NCI-H460 (cell line): ENCODE measurements at places on chromosomes 2 and 18.

DNA sequence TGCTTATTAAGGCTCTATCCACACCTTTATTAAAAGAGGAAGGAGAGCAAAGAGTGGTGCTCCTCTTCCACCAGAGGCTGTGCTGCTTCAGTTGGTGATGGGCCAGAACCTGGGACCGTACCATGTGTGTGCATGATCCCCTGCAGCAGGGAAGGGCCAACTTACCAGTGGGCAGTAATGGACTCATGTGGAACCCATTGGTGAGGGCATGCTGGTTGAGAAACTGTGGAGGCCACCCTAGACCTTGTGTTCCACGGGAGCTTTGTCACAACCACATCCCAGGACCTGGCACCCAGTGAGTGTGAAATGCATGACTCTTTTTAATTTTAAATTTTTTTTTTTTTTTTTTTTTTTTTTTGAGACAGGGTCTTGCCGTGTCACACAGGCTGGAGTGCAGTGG lies 5.4 kb downstream of the UBE2F start:
- DNase-seq = no peak

GRCh38 chr18:11795916-11796315 lies 55.3 kb upstream of the CHMP1B start:
- DNase-seq = no peak

DNA sequence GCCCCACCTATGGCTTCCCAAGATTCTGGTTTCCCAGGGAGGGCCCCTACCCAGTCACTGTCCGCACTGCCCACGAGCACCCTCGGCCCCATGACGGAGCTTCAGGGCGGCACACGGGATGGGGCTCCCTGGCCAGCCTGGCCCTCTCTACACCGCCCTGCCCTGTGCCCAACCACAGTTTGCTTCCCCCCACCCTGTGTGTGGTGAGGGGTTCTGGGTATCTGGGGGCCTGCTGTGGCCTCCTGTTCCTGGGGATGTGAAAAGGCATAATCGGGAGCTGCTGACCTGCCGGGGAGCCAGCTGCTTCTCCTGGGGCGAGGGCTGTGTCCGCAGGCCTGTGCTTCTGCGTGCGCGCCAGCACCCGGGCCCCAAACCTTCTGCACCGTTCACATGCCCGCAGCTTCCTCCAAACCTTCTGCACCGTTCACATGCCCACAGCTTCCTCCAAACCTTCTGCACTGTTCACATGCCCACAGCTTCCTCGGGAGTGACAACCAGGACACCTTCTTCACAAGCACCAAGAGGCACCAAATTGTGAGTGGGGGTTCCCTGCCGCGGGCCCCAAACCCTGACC lies 12.4 kb downstream of the ANO7 start:
- DNase-seq = no peak

DNA sequence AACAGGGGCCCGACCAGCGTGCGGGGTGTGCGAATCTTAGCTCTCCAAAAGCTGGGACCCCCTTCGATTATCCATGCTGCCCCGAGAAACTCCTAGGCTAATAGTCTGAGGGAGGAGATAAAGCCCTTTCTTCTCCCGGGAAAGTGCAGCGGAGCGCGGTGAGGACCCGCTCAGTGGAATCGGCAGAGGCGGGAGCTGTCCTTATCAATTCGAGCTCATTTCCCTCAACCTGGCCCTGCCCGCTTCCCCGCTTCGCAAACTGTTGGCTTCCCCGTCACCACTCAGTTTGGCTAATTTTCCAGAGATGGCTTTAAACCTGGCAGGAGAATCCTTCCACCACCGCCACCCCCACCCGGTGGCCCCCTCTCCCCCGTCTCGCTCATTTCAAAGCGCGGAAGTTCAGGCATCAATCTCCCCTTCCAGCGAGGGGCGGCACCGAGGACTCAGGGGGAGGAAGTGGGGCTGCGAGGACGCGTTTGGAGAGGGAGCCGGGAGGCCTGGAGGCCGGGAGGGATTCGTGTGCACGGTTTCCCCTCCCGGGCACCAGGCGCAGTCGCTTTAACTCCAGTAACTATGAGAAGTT lies 1.6 kb downstream of the KLHL14 start:
- DNase-seq = no peak

DNA sequence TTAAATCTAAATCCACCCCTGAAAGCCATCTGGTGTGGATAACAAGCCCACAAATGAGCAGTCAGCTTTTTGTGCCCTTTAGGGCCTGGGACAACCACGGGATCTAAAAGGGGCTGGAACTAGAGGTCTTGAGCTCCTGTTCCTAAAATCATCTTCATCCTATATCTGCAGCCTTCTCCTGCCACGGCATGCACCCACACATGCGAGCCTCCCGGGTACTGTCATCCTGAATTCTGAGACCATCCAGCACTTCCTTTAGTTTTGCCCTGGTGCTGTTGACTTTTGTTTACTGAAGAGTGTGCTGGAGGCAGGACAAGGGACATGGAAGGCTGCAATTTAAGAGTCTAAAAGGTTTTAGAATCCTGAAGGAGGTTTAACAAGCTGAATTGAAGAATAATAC lies 183.2 kb downstream of the FAM210A start:
- DNase-seq = no peak

- DNase-seq = no peak
Measured at GRCh38 chr18:75041586-75041985, 167.4 kb downstream of the PTGR3 start.
